T-helper 17 cell (primary cell): ENCODE measurements at places on chromosomes 6 and 20. TPM values are rescaled to one million over a fixed set of nuclear protein-coding genes. Genes with fewer than 3 reads are reported as not detected.

- DNase-seq = no peak
Observed at GRCh38 chr6:7865781-7866180, 44.8 kb downstream of the TXNDC5 start.

DNA sequence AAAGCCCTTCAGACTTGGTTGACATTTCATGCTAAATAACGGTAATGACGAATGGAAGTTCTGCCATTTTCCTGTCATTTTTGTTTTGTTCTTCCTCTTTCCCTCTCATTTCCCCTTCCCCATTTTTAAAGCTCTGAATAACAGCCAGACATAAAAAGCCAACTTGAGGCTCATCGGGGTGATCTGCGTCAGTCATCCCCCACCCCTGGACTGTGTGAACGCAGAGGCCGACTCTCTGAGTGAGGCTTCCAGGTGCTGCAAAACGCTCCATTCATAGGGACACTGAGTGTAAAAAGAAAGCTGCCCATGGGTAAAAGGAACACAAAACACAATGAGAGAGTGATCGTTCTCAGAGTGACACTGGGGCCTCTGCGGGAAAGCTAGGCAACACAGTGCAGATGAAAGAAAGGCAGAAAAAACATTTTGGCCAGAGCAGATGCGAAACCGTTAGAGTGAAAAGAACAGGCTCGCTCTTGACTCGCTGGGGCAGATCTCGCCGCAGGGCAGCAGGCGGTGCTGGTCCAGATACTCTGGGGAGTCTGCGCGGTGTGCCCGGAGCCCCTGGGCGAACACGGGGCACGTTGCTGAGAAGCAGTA is 684.8 kb downstream of the QKI start:
- DNase-seq = no peak

PTCRA gene
- total RNA-seq = 1.8 TPM

- DNase-seq = no peak
Observed at GRCh38 chr6:25053875-25054371, 118.2 kb upstream of the RIPOR2 start.

DNA sequence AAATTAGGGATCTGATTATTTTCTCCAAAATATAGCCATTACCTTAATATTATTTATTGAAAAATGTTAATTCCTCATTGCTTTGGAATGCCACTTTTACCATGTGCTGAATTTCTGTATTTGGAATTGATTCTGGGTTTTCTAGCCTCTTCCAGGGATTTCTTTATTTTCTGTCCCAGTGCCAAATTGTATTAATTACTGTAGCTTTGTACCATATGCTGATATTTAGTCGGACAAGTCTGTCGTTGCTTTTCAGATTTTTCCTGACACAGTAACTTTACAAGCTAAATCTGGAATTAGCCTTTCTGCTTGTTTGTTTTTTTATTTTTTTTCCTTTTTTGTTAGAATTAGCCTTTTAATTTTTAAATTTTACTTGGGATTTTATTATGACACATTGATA is 10.9 kb upstream of the TMEM14B start:
- no peak for DNase-seq
